GM06990 (cell line): ENCODE measurements at places on chromosomes 12 and 14.

DNA sequence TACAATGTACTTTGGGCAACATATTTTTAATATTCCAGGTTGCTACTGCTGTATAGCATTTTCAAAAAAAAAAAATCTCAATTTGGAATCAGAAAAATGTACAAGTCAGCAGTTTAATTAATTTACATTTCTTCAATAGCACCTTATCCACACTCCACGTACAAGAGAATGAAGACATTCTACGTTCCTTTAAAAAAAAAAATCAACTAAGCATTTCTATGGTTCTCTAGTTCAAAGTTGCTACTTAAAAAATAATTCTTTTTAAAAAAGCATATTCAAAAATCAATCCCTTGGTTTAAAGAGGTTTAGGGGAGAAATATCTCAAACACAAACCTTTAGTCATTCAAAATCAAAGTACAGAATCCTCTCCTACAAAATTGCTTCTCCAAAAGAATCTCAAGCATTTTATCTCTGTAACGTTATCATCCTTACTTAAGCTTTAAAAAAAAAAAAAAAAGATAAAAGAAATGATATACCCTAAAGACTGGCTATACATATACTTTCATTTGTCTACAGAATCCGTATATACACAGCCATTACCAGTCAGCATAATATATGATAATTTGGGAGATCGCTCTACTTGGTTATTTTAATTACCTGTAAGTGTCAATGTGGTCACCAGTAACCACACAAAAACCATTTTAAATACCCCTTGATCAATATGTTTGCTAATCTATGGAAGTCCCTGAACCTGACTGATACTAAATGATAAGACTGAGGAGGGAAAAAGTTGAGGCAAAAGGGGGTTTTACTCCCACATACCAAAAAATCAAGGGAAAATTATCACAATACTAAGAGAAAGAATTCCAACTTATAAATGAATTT, 2.7 kb downstream of the MED13L start:
- no peak for DNase-seq

- DNase-seq, result no peak
Observed at GRCh38 chr14:60324837-60325236, 75.8 kb downstream of the PPM1A start.

- no peak for DNase-seq
Observed at GRCh38 chr12:19957308-19958125, 410.8 kb upstream of the PDE3A start.

DNA sequence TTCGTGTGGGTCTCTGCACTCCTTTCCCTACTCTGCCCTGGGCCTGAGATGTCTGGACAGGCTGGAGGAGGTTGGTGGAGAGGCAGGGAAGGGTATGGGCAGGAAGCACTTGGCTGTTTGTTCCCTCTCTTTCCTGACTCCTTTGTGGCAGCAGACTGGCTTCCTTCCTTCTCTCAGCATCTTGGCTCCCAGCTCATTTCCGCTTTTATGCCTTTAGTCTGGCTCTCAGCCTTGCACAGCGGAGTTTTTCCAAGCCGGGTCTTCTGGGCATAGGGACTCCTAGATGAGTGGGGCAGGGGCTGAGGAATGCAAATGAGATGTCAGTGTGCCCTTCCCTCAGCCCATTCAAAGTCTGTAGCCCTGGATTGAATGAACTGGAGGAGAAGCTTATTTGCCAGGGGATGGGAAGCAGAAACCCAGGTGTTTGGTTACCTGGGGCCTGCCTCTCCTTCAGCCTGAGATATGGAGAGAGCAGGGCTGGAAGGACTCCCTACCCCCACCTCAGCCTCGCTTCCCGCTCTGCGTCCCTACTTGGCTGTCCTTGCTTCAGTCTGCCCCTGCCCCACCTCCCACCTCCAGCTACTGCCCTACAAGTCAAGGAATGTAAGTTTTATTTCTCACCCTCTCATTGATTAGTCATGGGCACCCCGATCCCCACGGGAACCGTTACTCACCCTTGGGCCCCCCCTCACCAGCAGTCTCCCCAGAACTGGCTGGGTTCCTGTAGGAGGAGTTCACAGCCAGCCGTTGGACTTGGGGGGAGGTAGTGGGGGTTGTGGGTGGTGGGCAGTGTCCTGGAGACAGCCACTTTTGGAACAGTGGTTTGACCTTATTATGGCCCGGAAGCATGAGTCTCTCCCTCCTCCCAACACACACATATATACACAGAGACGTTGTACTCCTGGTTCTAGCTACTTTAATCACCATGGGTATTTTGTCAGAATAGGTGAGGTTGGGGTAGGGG, 9.3 kb upstream of the ITGA5 start:
- no peak for DNase-seq

GRCh38 chr14:82642425-82642824, 1108.8 kb upstream of the SEL1L start:
- DNase-seq, result no peak

DNA sequence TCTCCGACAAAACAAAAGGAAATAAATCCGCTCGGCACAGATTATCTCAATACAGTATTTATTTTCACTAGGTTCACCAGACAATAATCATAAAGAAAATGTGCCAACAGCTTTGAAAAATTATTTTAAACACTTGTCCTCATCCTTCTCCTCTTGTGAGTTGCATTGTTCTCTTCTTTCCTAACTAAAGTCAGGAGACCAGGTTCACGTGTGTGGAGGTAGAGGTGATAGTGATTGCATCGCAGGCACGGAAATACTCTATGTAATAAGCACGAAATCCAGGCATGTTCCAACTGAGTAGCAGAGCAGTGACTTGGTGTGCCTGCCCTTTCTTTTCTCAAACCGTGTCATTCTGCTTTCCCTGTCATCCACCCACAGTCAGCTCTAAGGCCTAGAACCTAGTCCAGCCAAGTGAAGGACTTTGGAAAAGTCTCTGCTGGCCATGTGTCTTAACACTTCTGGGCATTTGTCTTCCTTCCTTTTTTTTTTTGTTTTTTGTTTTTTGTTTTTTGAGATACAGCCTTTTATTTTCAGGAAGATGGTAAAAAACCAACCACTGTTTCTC, 939 bp upstream of the SEL1L start:
- no peak for DNase-seq

DNA sequence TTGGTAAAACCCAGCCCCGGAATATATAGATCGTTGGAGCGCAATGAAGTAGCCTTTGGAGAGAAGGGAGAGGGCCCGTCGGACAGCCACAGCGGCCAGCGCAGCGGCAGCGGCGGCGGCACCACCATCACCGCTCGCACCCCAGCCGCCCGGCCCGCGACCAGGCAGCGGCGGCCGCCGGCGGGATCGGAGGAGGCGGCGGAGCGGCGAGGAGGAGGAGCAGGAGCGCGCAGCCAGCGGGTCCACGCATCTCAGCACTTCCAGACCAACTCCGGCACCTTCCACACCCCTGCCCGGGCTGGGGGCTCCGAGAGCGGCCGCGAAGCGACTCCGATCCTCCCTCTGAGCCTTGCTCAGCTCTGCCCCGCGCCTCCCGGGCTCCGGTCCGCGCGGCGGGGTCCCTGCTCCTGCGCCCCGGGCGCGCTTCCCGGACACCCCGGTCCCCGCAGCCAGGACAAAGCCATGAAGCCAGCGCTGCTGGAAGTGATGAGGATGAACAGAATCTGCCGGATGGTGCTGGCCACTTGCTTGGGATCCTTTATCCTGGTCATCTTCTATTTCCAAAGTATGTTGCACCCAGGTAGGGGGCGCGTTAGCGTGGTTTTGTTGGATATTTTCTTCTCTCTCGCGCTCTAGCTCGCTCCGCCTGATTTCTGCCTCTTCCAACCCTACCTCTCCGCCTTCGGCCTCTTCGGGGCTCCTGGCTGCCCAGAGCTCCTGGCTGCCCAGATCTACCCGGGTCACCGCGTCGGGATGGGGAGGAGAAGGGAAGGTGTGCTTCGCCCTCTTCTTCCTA, 400 bp downstream of the CHST11 start:
- DNase-seq, result peak; percentile 74

- no peak for DNase-seq
Observed at GRCh38 chr14:91311284-91311662, 66.8 kb upstream of the GPR68 start.

DNA sequence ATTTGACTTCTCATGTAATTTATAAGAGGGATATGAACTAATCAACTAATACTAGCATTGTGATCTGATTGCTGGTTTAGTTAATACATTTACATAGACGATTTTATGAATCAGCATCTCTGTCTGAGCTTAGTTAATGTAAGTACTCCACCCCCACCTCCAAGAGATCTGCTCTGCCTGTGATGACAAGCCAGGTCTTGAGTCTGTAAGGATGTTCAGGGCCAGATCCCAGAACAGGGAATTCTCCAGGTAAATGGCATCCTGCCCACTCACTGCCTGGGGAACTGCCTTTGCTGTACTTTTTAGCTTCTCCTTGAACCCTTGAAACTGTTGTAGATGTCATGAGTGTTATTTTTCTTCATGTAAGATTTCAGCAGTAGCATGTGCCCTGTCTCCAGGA, 289.8 kb downstream of the RGS6 start:
- DNase-seq, result no peak

- DNase-seq, result no peak
Observed at GRCh38 chr12:39972119-39972518, 133.8 kb downstream of the SLC2A13 start.

DNA sequence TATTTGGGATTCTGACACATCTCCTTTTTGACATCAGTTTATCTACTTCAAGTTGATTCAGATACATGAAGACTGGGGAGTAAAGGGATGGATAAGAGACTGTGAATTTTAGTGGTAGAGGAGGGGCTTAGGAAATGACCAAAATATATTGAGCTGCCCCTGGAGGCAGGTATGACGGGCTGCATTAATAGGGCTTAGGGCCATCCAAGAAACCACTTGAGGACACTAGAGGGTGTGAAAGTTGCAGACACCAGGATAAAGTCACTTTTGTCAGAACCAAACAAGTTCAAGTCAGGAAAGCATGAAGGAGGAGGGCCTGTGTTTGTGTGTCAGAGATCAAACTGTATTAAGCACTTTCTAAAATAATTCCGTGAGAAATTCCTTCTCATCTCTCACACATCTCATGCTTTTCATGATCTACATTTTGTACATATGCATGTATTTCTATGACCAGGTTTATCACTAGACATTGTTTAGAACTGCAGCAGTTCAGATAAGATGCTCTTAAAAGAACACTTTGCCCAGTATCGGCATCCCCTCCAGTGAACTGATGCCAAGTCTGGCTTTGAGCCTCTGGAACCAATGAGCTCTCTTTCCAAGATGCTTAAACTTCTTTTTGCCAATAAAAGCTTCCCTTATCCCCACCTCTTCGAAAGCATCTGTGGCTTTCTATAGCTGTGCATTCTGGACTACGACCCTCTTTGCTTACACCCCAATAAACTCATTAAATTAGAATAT, 136.9 kb downstream of the SLC38A1 start:
- no peak for DNase-seq

- DNase-seq, result no peak
Observed at GRCh38 chr14:75310295-75311111, 31.9 kb downstream of the FOS start.

DNA sequence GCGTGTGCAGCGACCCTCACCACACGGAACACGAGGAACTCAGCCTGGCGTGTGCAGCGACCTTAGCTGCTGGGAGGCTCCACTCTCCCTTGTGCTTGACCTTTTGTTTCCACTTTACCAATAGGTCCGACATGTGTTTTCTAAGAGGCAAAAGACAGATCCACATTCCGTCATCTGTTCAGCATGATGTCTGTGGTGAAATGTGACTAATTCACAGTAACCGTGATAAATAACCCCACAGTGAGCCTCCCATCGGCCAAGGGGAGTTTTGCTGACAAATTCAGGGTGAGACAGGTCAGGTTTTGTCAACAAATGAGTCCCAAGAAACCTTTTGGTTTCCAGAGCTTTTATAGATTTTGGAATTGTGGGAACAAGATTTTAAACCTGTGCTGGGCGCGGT, 55.9 kb downstream of the MOK start:
- DNase-seq, result no peak

DNA sequence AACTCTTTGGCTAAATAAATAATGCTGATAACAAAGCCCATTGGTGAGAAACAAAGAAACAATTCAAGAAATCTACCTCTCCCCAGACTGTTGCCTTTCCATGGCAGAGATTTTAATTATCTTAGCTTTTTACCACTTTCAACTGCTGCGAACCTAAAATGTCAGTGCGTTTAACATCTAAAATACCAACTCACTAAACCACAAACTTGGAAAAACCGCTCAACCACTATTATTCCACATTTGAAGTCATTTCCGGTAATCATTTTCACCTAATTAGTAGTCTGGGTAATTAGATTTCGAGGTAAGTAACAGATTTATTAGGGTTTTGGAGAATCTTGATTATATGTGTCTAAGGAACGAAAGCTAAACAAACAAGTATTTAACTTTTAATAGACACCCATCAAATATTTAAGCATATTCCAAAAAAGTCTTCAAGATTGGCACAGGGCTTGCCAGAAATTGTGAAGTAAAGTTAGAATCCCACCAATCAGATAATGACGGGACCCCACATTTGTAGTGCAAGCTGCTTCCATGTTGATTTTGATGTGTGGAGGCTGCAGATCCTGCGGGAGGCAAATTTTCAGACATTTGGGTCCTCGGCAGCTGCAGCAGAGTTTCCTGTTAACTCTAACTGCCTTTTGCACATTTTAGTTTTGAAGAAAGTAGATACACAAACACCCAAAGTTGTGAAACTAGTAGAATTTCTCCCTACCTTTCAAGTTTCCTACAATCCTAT, 4.1 kb downstream of the OTX2 start:
- no peak for DNase-seq

- no peak for DNase-seq
Observed at GRCh38 chr12:39102474-39103209, 197.3 kb upstream of the CPNE8 start.

DNA sequence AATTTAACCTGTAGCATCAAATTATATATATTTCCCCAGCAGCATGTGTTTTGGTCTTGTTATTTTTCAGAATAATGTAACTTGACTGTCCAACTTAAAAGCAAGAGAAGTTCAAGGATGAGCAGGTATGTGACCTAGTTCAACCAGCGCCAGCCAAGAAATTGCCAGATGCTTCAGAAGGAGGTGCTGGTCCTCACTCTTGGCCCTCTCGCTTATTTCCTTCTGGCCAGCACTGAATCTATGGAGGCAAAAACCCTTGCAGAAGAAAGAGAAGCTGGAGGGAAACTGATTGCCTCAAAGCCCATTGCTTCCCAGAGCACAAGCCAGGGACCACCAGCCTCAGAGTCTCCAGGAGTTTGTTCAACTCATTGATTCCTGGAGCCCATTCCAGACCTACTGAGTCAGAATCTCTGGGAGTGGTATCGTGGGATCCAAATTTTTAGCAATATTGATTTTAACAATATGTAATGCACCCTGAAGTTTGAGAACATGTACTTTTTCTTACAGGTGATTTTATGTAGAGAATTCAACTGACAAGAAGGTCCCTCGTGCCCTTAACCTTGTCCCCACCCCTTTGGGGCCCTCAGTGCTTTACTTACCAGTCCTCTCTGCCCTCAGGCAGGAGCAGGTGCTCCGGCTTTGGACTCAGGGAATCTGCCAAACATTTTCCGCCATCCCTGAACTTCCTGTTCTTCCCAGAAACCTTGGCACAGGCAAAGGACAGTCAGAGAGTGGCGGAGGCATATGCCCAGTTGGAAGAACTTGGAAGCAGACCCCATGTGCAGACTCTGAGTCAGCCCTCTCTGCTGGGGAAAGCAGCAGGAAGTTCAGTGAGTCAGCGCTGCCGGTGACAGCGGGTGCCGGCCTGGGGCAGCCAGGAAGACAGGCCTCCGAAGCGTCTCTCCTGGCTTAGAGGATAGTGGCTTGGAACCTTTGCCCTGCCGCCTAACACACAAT, 10.4 kb downstream of the BEST3 start:
- peak; percentile 3 for DNase-seq
